ENCODE measurements at places on chromosomes 7 and 10. TPM values are rescaled to one million over a fixed set of nuclear protein-coding genes. Genes with fewer than 3 reads are reported as not detected.

GRCh38 chr10:125057158-125058001, 103.0 kb downstream of the CTBP2 start:
- peaks cover 75% of the 10 kb centered on the region for H3K4me1 ChIP-seq
- H3K27me3 ChIP-seq: no peaks in the 10 kb centered on the region
- DNase-seq: peak; percentile 60
- no peaks in the 10 kb centered on the region for H3K36me3 ChIP-seq

DNA sequence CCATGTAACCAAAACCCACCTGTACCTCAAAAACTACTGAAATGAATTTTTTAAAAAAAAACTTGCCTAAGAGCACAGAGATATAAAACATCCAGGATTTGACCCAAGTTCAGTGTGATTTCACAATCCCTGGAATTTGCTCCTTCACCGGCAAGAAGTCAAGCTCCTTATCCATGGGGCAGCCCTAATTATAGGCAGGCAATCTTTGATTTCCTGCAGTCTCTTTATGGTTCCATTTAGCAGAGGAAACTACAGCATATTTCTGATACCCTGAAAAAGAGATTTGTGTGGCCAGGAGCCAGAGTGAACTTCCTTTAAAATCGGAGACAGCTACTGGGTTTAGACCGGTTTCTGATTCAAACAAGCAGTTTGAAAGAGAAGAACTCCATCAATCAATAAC, 154.1 kb downstream of the CALN1 start:
- H3K36me3 ChIP-seq: no peaks in the 10 kb centered on the region
- no peak overlapping the region for H3K4me3 ChIP-seq
- no peak overlapping the region for H3K27ac ChIP-seq
- no peaks in the 10 kb centered on the region for H3K27me3 ChIP-seq
- H3K4me1 ChIP-seq: no peaks in the 10 kb centered on the region

DNA sequence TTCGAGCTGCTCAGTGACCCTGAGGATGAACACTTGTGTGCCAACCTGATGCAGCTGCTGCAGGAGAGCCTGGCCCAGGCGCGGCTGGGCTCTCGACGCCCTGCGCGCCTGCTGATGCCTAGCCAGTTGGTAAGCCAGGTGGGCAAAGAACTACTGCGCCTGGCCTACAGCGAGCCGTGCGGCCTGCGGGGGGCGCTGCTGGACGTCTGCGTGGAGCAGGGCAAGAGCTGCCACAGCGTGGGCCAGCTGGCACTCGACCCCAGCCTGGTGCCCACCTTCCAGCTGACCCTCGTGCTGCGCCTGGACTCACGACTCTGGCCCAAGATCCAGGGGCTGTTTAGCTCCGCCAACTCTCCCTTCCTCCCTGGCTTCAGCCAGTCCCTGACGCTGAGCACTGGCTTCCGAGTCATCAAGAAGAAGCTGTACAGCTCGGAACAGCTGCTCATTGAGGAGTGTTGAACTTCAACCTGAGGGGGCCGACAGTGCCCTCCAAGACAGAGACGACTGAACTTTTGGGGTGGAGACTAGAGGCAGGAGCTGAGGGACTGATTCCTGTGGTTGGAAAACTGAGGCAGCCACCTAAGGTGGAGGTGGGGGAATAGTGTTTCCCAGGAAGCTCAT, 1.1 kb downstream of the DDIT4 start:
- peak overlapping the region; percentile 88 for H3K4me3 ChIP-seq
- H3K27me3 ChIP-seq: no peaks in the 10 kb centered on the region
- DNase-seq: peak; percentile 85
- H3K4me1 ChIP-seq: peaks cover 45% of the 10 kb centered on the region
- H3K36me3 ChIP-seq: no peaks in the 10 kb centered on the region
- peak overlapping the region; percentile 96 for H3K27ac ChIP-seq

- no peaks in the 10 kb centered on the region for H3K4me1 ChIP-seq
- DNase-seq: no peak
- no peaks in the 10 kb centered on the region for H3K27me3 ChIP-seq
- no peak overlapping the region for H3K4me3 ChIP-seq
- H3K36me3 ChIP-seq: no peaks in the 10 kb centered on the region
Observed at GRCh38 chr10:126417220-126417825, 29.0 kb upstream of the ADAM12 start.

DNA sequence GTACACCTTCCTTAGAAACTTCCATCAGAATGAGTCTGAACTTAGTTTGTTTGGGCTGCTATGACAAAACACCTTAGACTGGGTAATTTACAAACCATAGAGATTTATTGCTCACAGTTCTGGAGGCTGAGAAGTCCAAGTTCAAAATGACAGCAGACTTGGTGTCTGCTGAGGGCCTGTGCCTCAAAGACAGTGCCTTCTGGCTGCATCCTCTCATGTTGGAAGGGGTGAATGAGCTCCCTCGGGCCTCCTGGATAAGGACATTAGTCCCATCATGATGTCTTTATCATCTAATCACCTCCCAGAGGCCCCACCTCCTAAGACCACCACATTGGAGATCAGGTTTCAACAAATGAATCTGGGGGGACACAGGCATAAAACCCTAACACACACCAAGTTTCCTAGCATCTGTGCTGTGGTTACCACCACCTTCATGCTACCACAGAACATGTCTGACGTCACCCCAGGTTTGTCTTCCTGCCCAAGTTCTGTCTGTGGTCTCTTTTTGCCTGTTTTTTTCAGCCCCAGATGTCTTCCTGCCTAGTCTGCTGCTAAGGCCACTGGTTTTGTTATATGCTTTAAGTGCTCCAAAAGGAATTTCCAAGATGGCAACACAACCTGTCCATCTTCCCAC, 150.9 kb upstream of the COBL start:
- DNase-seq: no peak
- H3K4me1 ChIP-seq: no peaks in the 10 kb centered on the region
- H3K36me3 ChIP-seq: no peaks in the 10 kb centered on the region
- H3K27me3 ChIP-seq: peaks cover 9% of the 10 kb centered on the region
- H3K27ac ChIP-seq: no peak overlapping the region
- H3K4me3 ChIP-seq: no peak overlapping the region

- H3K27me3 ChIP-seq: no peaks in the 10 kb centered on the region
- no peak overlapping the region for H3K4me3 ChIP-seq
- no peak for DNase-seq
- no peaks in the 10 kb centered on the region for H3K4me1 ChIP-seq
- H3K36me3 ChIP-seq: no peaks in the 10 kb centered on the region
Observed at GRCh38 chr10:84660450-84661159, 332.2 kb downstream of the CCSER2 start.

DNA sequence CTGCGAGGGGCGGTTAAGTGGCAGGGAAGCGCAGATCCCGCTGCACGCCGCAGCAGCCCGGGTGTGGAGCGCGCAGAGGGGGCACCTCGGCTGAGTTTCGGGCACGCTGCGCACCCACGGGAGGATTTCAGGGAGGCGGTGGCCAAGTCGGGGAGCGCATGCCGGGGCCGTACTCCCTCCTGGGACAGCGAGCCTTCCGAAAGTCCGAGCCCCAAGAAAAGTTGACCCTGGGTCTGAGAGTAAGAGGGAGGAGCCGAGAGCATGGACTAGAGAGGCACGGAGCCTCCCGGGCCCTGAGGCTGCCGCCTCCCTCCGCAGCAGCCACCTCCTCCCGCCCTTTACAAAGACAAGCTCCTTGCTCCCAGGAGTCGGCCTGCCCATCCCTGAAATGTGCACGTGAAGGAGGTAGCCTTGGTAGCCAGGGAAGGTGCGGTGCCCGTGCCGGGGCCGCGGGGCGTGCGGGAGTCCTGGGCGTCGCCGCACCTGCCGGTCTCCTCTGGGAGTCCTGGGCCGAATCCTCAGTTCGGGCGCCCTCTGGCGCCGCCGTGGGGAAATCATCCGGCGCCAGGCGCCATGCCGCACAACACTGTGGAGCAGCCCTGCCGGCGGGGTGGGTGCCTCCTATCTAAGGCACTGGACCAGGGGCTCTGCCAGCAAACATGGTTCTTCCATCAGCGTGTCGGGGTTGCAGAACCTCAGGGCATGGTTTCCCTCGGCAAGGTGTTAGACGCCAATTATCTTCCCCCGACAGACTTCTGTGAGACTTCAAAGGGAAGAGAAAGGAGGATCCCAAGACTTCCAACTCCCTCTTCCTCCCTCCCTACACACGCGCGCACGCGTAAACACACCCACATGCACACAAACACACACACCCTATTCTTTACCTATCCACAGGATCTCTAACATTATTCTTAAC, 104.0 kb downstream of the TRIL start:
- DNase-seq: peak; percentile 84
- H3K27ac ChIP-seq: no peak overlapping the region
- no peaks in the 10 kb centered on the region for H3K4me1 ChIP-seq
- H3K4me3 ChIP-seq: peak overlapping the region; percentile 62
- H3K27me3 ChIP-seq: peaks cover 44% of the 10 kb centered on the region

DNA sequence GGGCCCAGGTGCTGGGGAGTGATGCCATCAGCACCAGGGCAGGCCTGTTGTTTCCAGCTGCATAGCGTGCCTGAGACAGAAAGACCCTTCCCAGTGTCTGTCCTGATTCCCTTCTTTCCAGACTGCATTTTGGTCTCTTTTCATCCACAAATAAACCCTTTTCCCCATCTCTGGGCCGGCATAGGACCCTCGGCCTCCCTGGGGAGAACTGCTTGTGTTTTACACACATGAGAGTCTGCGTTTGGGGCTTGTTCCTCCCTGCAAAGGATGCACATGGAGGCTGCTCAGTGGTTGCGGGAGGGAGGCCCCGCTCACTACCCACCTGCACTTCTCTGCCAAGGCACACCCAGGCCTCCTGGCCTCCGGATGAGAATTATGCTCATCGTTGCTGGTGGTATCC, 5.8 kb upstream of the MMP21 start:
- H3K36me3 ChIP-seq: no peaks in the 10 kb centered on the region
- no peak overlapping the region for H3K4me3 ChIP-seq
- H3K4me1 ChIP-seq: no peaks in the 10 kb centered on the region
- H3K27ac ChIP-seq: no peak overlapping the region
- no peak for DNase-seq

DNA sequence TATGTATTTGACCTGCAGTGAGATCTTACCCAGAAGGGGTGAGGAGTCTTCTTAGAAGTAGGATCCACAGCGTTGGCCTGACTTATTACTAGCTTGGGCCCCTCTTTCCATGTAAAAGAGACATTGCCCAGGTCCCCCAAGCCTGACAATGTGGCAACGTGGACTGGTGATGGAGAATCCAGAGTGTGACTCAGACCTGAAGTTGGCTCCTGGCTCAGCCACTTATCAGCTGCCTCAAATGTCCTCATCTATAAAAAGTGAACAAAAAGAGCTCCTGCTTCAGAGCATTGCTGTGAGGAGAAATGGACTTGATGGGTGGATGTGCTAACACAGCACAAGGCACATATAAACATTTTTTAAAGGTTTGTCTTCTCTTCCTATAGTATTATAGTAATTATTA, 35.4 kb upstream of the TECTB start:
- H3K27ac ChIP-seq: no peak overlapping the region

- H3K4me1 ChIP-seq: peaks cover 30% of the 10 kb centered on the region
- H3K36me3 ChIP-seq: no peaks in the 10 kb centered on the region
- DNase-seq: peak; percentile 9
Observed at GRCh38 chr7:149196151-149196704, 882 bp downstream of the ZNF282 start.

- DNase-seq: no peak
- no peaks in the 10 kb centered on the region for H3K4me1 ChIP-seq
- H3K27me3 ChIP-seq: no peaks in the 10 kb centered on the region
- H3K27ac ChIP-seq: no peak overlapping the region
Observed at GRCh38 chr7:17462131-17462631, 163.7 kb downstream of the AHR start.

DNA sequence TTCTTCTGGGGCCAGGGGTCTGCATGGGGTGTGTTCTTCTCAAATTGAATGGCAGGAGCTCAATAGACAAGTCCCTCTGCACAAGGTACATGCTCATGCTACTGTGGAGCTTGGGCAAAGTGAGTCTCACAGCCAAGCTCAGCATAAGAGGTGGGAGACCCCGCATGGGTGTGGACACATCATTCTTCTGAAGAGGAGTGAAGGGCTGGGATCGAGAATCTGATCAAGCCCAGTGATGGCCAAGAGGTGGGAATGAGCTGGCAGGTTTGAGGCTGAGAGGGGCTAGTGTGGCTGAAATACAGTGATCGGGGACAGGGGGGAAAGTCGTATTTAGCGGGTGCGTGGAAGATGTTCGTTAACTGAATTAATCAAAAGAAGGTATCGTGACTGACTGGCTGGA, 32.6 kb downstream of the CDH23 start:
- no peak overlapping the region for H3K27ac ChIP-seq
- no peak for DNase-seq
- H3K27me3 ChIP-seq: no peaks in the 10 kb centered on the region
- H3K4me3 ChIP-seq: no peak overlapping the region
- H3K4me1 ChIP-seq: no peaks in the 10 kb centered on the region

DNA sequence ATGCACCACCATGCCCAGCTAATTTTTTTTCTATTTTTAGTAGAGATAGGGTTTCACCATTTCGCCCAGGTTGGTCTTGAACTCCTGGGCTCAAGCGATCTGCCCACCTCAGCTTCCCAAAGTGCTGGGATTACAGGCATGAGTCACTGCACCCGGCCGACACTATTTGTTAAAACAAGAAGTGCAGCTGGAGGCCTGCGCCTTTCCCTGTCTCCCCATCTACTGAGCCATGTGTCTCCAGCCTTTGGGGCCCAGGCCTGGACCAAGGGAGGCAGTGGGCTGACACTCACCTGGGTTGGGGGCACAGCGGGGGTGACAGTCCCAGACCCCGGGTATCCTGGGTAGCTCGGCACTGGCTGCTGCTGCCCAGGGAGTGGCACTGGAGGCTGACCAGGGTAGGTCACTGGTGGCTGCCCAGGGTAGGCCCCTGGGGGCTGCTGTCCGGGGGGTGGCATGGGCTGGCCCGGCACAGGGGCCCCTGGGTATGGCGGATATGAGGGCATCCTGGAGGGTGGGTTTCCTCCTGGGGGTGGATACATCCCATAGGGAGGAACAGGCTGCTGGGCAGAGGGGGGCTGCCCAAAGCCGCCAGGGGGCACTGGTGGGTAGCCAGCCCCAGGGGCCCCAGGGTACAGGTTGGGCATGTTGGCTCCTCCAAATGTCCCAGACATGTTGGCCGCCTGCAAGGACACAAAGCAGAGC, 36.3 kb downstream of the PLAC9 start:
- peaks cover 9% of the 10 kb centered on the region for H3K36me3 ChIP-seq
- no peak overlapping the region for H3K4me3 ChIP-seq
- no peaks in the 10 kb centered on the region for H3K27me3 ChIP-seq
- no peak for DNase-seq

GRCh38 chr7:96424411-96424810, 102.5 kb upstream of the SLC25A13 start:
- no peaks in the 10 kb centered on the region for H3K4me1 ChIP-seq
- H3K4me3 ChIP-seq: no peak overlapping the region
- no peaks in the 10 kb centered on the region for H3K27me3 ChIP-seq
- no peaks in the 10 kb centered on the region for H3K36me3 ChIP-seq

DNA sequence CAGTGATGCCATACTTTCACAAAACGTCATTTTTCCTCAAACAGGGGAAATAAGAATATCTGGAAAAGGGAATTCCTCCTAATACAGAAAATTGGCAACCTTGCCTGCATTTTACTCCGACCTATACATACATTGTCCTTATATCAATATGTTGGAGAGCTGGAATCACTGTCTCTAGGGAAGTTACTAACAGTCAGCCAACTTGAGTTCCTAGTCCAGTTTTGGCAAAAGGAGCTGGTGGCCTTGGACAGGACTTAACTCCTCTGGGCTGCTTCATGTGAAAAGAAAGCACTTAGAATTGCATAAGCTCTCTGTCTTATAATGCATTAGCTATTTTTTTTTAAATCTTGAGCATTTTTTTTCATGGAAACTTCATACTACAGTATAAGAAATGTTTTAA, 174.2 kb upstream of the HGF start:
- no peaks in the 10 kb centered on the region for H3K27me3 ChIP-seq
- no peak for DNase-seq
- no peaks in the 10 kb centered on the region for H3K4me1 ChIP-seq

- no peak overlapping the region for H3K27ac ChIP-seq
- H3K27me3 ChIP-seq: no peaks in the 10 kb centered on the region
- H3K36me3 ChIP-seq: no peaks in the 10 kb centered on the region
Observed at GRCh38 chr10:99391346-99391745, 39.1 kb downstream of the GOT1 start.

The CPA2 gene
- 1.6 TPM for total RNA-seq

The TDRD1 gene
- not detected for total RNA-seq

The ENO4 gene
- total RNA-seq: not detected

The TFEC gene
- total RNA-seq: 6.8 TPM

The SHLD2 gene
- total RNA-seq: 43.7 TPM
